ENCODE measurements at places on chromosomes 12 and 14.

GRCh38 chr12:52307836-52308805, 13.1 kb downstream of the KRT83 start:
- DNase-seq: peak; percentile 70

DNA sequence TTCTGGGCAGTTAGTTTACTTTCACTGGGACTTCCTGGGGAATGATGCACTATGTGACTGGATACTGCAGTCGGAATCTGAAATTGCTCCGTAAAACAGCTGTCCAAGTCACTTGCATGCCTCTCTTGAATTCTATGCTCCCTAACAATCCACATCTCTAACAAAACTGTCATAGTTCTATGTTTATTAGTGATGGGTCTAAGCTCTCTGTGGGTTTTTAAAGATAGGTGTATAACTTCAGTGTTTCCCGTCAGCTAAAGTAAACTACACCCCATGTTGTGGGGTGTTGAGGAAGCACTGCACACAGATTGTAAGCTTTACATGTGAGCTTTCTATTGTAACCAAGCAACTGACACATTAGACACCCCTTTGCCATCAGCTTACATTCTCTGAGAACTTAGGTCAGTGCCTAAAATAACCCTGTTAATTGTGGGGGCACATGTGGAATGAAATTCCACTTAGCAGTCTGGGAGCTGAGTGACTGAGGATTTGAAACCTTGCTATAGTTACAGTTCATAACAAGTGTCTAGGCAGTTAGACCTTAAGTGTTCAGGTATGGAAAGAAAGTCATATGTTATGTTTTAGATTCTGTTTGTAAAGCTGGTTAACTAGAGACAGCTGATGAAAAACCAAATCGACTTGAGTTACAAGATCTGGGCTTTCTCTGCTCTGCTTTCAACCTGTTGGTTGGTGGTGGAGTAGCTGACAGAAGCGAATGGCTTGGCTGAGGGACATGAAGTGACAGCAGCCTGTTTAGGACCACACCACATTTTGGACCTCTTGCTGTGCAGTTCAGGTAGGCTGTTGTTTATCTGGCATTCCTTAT, 165.7 kb downstream of the AKAP6 start:
- no peak for DNase-seq

- no peak for DNase-seq
Observed at GRCh38 chr12:131948166-131948712, 1.5 kb upstream of the EP400 start.

GRCh38 chr12:39048395-39048794, 143.0 kb upstream of the CPNE8 start:
- DNase-seq: no peak

GRCh38 chr12:119259484-119259883, 75.0 kb upstream of the CCDC60 start:
- no peak for DNase-seq

Data from NCI-H1092 treated with DMSO at 0.1 percent for 48 hours (cell line).